ENCODE measurements at places on chromosomes 12 and 14.

- DNase-seq: no peak
Measured at GRCh38 chr14:88683119-88683518, 109.6 kb downstream of the EML5 start.

DNA sequence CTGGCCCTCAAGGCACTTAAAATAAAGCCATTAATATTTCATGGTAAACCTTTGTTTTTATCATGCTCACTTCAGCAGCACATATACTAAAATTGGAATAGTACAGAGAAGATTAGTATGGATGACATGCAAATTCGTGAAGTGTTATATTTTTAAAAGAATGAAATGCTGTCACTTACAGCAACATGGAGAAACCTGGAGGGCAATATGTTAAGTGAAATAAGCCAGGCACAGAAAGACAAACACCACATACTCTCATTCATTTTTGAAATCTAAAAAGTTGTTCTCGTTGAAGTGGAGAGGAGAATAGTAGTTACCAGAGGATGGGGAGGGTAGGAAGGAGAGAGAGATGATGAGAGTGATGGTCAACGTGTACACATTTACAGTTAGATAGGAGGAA is 45.4 kb upstream of the ATP2B1 start:
- no peak for DNase-seq

GRCh38 chr14:74910556-74910955 is 12.5 kb downstream of the RPS6KL1 start:
- DNase-seq: no peak

DNA sequence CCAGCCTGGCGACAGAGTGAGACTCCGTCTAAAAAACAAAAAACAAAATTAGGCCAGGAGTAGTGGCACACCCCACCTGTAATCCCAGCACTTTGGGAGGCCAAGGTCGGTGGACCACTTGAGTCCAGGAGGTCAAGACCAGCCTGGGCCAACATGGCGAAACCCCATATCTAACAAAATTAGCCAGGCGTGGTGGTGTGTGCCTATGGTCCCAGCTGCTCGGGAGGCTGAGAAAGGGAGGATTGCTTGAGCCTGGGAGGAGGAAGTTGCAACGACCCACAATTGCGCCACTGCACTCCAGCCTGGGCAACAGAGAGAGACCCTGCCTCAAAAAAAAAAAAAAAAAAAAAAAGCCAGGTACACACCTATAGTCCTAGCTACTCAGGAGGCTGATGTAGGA is 37.0 kb downstream of the KDM2B start:
- no peak for DNase-seq

DNA sequence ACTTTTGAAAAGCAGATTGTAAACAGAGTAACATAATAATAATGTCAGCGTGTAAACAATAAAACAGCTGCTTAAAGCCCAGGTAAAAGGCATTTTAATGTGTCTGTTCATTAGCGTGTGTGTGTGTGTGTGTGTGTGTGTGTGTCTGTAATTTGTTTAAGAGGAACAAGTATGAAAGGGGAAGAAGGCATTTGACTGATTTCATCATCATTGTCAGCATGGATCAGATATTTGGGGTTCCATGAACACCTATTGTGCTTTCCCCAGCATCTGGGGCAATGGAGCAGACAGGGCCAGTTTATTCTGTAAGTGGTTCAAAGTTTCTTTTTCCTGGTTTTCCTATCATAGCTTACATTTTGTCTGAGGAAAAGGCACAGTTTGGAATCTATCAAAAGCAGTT is 28.9 kb downstream of the SLC25A21 start:
- DNase-seq: no peak

DNA sequence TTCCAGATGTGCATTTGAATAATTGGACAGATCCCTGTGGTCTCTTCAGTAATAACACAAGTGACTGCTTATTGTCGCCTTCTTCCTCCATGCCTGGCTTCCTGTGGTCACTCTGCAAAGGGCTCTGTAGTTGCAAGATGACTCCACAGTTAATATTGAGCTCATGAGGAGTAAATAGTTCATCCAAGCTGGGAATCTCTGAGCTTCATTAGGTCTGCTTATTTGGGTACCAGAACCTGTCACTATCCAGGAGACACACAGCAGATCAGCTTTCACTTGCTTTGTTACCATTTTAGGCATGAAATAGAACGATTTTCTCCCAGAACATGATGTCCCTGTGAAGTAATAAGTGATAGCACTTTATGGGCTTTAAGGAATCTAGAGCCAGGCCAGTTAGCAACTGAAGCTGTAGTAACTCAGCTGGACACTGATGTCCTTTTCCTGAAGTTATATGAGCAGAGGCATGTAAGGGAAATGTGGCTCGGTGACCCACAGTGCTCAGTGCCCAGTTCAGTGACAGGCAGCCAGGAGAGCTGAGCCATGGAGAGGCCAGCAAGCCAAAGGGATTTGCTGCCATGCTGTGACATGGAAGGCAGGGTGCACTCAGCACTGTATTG is 50.1 kb downstream of the CRADD start:
- DNase-seq: no peak

- peak; percentile 36 for DNase-seq
Measured at GRCh38 chr14:93655078-93655750, 133.1 kb downstream of the PRIMA1 start.

GRCh38 chr12:108495054-108495453 is 20.0 kb upstream of the FICD start:
- no peak for DNase-seq

GRCh38 chr12:24945845-24946244 is 3.1 kb downstream of the BCAT1 start:
- DNase-seq: no peak

GRCh38 chr12:65014504-65015271 is 106.4 kb downstream of the WIF1 start:
- DNase-seq: no peak

GRCh38 chr12:749751-750270 is 2.6 kb upstream of the WNK1 start:
- no peak for DNase-seq

DNA sequence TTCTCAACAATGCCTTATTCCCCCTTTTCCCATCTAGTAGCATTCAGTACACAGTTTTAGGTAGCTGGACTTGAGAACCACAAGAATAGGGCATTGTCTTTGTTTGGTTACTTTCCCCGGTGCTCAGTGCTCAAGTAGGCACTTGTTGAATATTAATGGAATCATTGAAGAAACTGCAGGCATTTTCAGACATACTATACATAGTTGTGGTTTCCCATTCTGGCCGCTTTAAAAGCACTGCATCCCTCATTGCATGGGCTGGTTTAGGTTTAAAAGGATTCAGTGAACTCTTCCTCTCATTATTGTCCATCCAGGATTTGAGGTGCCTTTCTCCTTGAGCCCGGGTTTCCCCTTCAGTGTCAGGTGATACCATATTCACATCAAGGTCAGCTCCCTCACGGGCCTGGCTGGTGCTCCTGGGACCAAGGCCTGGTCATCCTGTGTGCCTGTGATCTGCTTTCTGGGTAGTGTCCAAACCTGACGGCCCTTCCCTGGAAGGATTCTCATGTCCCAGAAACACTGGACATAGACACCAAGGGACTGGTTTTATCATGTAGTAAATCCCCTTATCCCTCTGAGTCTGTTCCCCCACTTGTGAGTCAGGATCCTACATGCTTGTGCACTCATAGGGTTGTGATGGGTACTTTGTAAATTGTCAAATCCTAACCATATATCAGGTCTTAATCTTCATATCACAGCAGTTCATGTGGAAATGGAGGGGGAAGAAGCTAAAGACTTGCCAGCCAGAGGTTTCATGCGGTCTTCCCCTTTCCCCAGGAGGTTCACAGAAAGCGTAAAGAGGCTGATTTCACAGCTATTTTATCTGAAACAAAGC is 7.4 kb downstream of the TCP11L2 start:
- DNase-seq: peak; percentile 83

DNA sequence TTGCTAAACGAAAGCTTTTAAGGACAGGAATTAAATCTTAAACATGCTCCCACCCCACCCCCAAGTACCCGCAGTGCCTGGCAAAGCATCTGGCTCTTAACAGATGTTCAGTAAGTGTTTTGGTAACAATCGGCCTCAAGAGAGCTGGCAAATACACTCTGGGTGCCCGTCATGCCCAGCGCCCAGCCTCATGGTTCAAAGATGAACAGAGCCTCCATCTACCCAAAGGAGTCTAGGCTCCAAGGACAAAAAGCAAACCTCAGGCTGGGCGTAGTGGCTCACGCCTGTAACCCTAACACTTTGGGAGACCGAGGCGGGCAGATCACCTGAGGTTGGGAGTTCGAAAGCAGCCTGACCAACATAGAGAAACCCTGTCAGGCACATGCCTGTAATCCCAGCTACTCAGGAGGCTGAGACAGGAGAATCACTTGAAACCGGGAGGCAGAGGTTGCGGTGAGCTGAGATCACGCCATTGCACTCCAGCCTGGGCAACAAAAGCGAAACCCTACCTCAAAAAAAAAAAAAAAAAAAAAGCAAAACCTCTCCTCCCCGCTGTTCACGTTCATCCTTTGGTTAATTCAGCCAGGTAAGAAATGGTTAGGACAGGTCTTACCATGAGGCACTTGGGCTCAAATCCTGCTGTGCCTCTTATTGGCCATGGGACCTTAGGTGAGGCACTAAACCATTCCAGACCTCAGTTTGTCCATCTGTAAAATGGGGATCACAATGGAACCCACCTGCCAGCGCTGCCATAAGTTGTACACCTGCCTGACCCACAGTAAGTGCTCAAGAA is 151.3 kb downstream of the BCL11B start:
- no peak for DNase-seq

- DNase-seq: no peak
Measured at GRCh38 chr14:39025810-39026627, 77.0 kb downstream of the SEC23A start.

GRCh38 chr12:13606290-13606689 is 375.1 kb downstream of the GRIN2B start:
- no peak for DNase-seq

- DNase-seq: no peak
Measured at GRCh38 chr12:119319638-119320037, 14.9 kb upstream of the CCDC60 start.

DNA sequence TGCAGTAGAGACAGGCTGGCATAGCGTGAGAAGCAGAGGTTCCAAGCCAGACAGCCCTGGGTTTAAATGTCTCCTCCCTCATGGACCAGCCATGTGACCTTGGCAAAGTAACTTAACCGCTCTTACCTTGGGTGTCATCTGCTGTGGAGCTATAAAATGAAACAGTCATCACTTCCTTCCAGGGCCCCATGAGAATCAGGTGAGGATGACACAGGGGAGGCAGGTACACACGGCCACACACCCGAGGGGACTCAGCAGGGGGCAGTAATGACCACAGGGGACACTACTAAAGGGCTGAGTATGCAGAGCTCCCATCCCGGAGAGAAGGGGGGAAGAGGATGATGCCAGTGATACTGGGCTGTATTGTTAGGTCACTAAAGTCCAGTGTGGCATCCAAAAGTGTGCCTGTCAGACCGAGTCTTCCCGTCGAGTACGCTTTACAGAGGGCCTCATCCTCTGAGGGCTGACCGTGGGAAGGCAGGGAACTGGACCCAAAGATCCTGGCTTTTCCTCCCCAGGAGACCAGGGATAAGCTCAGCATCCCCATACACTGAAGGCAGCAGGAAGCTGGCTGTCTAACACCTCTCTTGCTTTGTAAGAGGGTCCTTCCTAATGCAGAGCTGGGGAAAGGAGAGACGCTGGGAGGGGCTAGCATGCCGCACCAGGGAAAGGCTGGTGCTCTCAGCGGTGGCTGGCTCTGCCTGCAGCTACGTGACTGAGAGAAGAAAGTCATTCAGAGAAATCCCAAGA is 94.2 kb downstream of the SINHCAF start:
- DNase-seq: no peak

- peak; percentile 87 for DNase-seq
Measured at GRCh38 chr12:76643438-76643837, 83.9 kb upstream of the OSBPL8 start.

- DNase-seq: no peak
Measured at GRCh38 chr14:73760598-73761586, 46.7 kb upstream of the PNMA1 start.

GRCh38 chr12:27094726-27095125 is 12.3 kb upstream of the C12orf71 start:
- no peak for DNase-seq

DNA sequence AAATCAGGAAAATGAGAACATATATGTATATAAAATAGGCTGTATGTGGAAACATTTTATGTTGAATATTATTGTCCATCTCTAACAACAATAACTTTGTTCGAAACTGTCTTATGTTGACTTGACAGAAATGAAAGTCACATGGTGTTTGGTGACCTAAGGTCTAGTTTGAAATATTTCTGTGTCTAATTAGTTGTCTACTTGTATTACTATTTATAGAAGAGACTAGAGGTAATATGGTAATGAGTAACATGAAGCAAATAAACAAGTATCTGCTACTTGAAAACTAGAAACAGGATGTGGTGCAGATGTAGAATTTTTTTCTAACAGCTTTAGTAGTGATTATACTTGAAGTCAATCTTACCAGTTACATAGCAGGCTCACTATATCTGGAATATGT is 3.9 kb downstream of the GPHN start:
- no peak for DNase-seq

DNA sequence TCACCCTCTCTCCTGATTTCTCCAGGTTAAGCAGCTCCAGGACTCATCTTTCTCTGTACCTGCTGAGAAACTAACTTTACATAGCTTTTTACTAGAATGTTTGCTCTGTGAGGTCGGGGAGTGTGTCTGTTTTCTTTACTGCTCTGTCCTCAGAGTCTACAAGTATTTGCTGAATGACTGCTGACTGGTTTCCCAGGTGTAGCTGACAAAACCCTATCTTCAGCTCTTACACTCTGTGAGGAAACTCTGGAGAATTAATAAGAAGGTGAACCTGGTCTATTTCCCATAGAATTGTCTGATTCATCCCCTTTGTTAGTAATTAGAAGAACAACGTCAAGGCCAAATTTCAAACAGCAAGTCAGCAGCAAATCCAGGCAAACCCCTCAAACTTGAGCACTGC is 226.8 kb downstream of the ZFP36L1 start:
- DNase-seq: no peak

DNA sequence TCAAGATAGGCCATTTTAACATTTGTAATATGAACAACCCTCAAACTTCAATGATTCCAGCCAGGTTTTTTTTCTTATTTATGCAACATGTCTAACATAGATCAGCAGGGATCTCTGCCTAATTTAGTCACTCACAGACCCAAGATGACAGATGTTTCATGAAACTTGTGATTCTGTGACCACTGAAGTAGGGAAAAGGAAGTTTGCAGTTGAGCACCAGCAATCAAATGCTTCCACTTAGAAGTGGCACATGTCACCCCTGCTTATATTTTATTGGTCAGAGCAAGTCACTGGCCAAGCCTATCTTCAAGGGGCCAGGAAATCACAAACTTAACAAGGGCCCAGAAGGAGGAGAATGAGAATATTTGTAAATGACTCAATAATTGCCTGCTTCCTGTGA is 150.6 kb downstream of the BCAT1 start:
- DNase-seq: no peak

DNA sequence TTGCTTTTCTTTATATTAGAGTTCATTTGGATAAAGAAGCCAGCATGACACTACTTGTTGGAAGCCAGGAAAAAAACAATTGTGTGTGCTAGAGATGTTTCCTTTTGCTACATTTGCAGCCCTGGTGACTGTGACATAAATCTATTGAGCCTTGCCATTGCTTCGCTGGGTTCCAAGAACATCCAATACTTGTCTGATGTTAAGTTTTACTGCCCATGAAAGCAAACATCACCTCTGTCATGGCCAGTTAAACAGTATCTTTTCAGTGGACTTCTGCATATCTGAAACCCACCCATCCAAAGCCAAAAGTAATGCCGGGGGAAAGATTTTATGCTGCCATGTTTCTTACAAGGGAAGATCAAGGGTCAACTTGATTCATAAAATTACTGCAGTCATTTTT is 184.0 kb downstream of the MSRB3 start:
- no peak for DNase-seq
